ENCODE measurements at places on chromosomes 7 and 10.
A peak's percentile ranks its signal among the peaks of the same experiment; 100 is the strongest.

DNA sequence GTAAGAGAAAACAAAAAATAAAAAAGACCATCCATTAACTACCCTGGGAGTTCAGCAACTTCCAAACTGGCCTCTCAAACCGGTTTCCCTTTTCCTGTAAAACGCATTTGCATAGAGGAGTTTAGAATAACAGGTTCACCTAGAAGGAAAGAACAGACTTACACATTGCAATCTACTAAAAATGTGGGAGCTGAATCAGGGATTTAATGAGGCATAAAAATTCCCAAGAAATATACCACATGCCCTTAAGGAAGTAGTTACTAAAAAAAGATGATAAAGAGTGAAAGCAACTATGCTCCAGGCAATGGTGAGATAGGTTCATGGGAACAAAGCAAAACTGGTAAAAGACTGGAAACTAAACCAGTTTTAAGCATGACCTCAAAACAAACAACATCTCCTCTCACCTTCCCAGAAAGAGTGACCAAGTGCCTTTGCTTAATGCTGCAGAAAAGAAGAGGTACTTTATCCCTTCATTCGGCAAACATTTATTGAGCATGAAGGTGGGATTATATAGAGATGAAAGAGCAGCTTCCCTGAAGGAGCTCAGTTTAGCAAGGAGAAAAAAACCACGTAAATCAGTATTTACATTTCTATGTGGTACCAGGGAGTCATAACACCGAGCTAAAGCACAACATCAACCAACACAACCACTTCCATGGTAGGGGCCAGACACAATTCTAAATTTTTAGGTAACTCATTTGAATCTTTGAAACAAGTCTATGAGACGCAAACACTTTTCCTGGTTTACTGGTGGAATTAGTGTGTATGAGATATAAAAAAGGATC is 152.8 kb downstream of the SGMS1 start:
- no peak for DNase-seq

- DNase-seq, result no peak
Measured at GRCh38 chr7:42747044-42747443, 164.8 kb downstream of the C7orf25 start.

GRCh38 chr7:18700147-18700546 is 204.6 kb downstream of the HDAC9 start:
- DNase-seq, result no peak

DNA sequence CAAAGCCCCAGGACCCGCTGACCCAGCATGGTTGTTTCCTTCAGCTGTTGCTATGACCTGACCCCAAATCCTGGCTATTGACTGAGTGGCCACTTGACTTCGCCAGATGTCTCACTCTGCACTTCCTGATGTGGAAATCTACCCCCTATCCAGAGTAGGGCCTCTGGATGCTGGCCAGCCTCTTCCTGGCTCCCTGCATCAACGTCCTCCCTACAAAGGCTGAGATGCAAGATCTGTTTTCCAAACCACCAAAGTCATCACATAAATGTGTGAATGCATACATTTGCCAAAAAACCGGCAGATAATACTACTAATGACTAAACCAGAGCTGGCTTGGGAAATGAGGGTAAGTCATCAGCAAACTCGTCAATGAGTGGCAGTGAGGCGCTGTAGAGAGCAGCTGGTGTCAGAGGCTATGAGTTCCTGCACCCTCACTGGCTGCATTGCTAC is 70.4 kb downstream of the PYROXD2 start:
- DNase-seq, result no peak

GRCh38 chr10:59907918-59908807 is 1.8 kb upstream of the CCDC6 start:
- peak; percentile 37 for DNase-seq

DNA sequence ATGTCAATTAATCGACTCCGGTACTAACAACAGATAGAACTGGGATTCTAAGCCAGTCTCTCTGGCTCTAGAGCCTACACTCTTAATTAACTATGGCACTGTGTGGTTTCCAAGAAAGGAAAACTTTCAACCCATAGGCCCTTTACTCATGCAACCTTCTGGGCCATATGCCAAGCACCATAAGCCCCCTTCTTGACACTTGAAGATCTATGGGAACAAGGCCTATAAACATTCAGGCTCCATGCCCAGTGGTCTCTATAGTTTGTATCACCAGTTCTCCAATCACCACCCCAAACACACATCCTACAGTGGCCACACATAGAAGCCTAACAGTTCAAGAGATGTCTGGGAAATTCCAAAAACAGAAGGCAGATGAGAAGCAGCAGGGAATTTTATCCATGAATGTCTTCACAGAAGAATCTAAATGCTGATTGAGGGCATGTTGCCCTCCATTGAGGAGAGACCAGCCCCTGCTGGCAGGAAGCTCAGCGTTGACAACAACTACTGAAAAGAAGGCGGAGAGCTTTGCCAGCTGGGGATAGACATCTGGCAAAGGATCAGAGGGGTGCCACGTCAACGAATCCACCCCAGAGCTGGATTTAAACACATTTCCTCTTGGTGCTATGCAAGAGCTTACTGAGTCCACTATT is 64.4 kb downstream of the GRM3 start:
- DNase-seq, result no peak

GRCh38 chr10:44954962-44955361 is 4.6 kb upstream of the RASSF4 start:
- DNase-seq, result no peak

DNA sequence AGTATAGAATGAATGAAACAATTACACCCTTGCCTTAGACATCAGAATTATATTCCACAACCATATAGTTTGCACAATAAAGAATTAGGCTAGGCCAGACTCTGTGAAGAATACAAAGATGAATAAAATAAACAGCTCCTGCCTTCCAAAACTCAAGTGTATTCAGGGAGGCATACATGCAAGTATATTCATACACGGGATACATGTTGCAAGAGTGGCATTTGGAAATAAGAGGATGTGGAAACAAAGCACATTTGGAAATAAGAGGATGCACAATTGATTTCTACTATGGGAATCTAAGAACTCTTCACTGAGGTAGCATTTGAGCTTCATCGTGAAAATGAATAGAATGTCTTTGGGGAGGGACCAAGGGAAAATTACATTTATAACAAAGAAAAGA is 27.0 kb upstream of the TMEM26 start:
- DNase-seq, result no peak

DNA sequence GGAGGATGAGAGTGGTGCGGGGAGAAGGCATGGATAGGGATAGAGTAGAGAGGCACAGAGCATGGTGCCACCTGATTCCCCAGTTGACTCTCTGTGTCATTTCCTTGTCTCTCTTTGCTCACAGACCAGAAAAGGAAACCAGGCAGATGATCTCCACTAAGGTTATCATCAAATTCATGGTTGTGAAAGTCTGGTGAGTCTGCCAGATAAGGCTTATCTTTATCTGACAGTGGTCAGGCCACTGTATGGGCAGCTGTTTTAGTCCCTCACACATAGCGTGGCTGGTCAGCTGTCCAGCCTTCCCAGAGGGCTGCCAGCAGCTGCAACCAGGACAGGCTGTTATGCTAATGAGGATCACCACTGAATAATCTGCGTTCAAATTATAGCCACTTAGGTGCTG is 99.0 kb downstream of the ADRA2A start:
- DNase-seq, result no peak

- DNase-seq, result no peak
Measured at GRCh38 chr7:55172881-55173609, 154.2 kb downstream of the EGFR start.

DNA sequence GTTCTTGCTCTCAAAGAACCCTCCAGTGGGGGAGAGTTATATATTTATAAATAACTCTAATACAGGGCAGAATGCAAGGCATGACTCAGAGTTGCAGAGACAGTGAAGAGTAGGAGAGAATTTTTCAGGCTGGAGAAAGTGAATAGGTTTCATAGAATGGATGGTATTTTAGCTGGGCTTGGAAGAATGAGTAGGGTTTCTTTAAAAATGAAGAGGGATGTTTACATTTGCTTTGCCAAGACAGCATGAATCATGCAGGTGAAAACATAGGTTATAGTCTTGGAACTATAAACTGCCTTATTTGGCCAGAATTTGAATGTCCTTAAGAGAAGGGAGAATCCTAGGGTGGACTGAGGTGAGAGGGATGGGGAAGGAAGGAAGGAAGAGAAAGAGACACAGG is 124.8 kb downstream of the CPED1 start:
- DNase-seq, result no peak

GRCh38 chr10:64206409-64206808 is 685.2 kb downstream of the REEP3 start:
- no peak for DNase-seq

DNA sequence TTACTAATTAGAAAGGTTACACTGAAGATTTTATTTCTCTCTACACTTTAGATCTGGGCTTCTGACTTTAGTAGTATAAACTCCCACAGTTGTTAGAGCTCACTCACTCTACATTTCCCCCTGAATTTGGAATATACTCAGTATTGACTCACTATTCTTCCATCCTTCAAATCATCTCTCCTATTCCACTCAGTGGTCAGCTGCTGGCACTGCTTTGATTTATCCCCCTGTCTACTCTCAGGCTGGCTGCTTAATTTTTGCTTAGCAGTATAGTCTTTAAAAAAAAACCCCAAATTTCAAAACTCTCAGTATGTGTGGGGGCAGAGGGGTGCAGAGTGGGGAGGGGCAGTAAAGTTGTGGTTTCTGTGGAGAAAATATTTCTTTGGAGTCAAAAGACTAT is 68.9 kb downstream of the CDK6 start:
- no peak for DNase-seq

GRCh38 chr10:116772909-116773705 is 30.7 kb upstream of the HSPA12A start:
- DNase-seq, result no peak

DNA sequence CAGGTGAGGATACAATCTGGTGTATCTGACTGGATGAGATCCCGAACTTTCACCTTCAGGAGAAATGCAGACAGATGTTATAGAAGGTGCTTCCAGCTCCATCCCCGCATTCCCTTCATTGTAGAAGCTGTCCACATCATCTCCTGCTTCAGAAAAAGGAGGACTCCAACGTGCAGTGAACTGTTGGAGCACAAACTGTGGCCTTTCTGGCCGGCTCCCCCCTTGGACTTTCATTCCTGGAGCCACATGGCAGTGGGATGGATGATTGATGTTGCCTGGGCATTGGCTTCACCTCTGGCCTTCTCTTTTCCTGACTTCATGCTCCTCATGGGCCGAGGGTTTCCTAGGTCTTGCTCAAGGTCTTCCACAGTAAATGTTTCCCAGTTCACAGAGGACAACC is 29.6 kb upstream of the ZNF273 start:
- DNase-seq, result no peak

DNA sequence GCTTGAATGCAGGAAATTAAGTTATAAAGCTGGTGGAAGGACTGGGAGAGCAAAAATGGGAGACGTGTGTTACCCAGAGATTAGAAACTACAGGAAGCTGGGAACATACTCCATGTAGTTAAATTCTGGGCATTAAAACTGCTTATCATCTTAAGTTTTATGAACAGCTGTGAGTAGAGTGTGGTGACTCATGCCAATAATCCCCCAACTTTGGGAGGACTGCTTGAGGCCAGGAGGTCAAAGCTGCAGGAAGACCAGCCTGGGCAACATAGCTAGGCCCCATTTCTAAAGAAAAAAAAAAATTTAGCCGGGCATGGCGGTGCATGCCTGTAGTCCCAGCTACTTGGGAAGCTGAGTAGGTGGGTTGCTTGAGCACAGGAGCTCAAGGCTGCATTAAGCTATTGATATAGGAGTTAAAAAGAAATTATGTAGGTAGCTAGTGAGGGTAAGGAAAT is 56.2 kb upstream of the SEPHS1 start:
- no peak for DNase-seq

DNA sequence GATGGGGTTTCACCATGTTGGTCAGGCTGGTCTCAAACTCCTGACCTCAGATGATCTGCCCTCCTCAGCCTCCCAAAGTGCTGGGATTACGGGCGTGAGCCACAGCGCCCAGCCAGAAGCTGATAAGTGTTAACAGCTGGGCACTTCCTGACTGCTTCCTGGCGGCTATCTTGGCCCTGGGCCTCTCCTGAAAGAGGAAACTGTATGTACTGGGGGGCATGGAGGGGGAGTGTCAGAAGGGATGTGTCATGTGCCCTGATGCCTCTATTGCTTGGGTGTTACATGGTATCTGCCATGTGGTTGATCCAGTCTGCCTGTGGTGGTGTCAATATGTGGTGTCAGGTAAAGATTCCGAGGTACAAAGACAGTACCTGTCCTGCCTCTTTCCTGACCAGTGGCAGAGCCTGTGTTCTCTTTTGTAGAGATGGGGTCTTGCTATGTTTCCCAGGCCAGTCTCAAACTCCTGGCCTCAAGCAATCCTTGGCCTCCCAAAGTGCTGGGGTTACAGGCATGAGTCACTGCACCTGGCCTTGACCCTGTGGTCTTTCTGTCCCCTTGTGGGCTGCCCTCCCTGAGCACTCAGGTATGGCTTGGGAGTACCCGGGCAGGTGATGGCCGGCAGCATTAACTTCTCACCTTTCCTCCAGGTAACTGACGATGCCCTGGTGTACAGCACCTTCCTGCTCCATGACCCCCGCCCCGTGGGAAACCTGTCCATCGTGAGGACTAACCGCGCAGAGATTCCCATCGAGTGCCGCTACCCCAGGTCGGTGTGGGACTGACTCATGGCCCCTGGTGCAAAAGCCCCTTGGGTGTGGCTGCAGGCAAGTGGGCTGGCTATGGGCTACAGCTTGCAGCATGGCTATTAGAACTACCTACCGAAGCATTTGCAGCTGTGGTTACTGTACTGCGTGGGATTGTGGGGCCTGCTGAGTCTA is 4.4 kb downstream of the ZP3 start:
- no peak for DNase-seq

- no peak for DNase-seq
Measured at GRCh38 chr7:4836206-4836661, 25.6 kb downstream of the PAPOLB start.

- no peak for DNase-seq
Measured at GRCh38 chr10:133150226-133150625, 9.8 kb upstream of the KNDC1 start.

DNA sequence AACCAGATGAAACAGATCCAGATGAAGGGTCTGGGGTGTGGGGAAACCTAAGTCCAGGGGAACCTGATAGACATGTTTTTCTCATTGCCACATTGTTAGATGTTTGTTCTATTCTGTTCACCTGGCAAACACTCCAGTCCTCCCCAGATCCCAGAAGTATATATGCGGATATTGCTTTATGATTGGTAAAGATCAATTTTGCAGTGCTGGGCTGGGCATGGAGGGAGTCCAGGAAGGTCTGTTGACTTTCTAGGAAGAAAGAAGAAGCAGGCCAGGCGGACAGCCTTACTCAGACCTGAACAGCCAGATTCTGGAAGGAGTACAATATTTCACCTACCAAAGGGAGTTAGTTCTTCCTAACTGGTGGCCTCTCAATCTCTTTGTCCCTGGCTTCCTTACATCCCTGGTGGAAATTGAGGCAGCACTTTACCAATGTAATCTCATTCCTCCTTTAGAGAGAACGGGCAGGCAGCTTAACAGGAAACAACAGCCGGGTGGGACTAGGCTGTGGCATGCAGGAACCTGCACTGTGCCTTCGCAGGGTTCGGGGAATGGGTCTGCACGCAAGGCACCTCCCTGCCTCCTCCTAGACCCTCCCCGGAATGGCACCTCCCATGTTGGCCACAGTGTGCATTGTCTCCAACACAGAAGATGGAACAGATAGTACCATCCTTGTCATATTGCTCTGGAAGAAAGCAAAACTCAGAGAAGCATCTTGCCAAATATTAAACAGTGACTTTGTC is 930 bp downstream of the GIMAP6 start:
- DNase-seq, result peak; percentile 42

Data from activated CD8-positive, alpha-beta memory T cell treated with anti-CD3 and anti-CD28 coated beads, Interleukin-2, amount 50 U/mL, for 4 hours (primary cell).